Dermis blood vessel endothelial cell (primary cell): ENCODE measurements at places on chromosomes 2 and 18.

DNA sequence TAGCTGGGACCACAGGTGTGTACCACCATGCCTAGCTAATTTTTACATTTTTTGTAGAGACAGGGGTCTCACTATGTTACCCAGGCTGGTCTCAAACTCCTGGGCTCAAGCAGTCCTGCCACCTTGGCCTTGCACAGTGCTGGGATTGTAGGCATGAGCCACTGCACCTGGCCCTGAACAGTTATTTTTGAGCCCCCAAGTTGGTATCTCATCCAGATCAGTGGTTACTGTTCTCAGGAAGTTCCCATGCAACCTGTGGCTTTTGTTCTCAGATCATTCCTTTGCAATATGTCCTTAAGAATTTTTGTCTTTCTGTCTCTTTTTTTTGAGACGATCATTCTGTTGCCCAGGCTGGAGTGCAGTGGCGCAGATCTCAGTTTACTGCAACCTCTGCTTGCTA is 7.7 kb upstream of the CCDC138 start:
- DNase-seq: no peak

GRCh38 chr2:15943378-15944280 is 3.3 kb downstream of the MYCN start:
- peak; percentile 73 for DNase-seq

DNA sequence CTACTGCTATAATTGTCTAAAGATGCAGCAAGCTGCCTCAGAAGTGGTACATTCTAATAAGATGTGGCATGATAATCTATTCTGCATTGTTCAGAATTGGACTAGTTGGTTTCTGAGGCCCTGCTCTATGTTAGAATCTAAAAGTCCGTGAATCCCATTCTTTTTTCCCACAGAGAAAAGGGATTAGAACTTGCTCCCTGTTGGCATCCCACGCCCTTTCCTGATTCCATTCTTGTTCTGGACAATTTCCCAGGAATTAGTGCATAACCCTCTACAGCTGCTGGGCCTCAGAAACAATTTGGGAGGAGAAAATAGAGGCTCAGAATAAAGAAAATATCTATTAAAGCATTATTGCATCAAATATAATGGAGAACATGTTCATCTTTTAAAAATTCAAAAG is 282.7 kb downstream of the NRXN1 start:
- no peak for DNase-seq

- DNase-seq: no peak
Measured at GRCh38 chr2:234939996-234940395, 11.8 kb upstream of the SH3BP4 start.

DNA sequence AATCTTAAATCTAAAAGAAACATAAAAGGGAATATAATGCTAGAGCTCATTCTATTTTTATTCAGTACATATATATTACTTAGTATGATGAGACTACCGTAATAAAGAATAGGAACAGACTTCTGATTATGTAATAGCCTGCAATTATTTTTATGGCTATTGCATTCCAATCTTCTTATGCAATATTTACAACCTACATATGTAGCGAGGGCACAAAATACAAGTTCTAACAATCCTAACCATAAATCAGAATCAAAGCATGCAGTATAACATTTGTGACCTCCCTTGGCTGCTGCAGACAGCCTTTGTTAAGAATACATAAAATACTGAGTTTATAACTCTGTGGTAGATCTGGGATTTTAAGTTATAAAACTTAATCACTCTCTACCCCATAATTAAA is 177.6 kb downstream of the BABAM2 start:
- no peak for DNase-seq

DNA sequence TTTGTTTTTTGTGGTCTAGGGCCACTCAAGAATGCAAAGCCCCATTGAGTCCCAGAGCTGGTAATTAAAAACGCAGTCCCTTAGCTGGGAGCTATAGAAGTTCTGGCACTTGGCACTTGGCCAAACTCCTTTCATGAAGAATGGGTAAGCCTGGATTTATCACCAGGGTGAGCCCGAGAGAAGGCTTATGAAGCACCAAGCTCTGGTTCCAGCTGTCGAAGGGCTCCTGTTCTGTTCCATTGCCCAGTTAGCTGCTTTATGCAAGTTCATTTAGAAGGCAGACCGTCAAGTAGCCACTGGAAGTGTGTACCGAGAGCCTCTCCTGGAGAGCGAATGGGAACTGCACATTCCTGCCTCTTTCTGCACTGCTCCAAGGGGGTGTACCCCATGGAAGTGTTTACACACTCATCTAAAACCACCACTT is 14.2 kb downstream of the ECEL1 start:
- peak; percentile 34 for DNase-seq

DNA sequence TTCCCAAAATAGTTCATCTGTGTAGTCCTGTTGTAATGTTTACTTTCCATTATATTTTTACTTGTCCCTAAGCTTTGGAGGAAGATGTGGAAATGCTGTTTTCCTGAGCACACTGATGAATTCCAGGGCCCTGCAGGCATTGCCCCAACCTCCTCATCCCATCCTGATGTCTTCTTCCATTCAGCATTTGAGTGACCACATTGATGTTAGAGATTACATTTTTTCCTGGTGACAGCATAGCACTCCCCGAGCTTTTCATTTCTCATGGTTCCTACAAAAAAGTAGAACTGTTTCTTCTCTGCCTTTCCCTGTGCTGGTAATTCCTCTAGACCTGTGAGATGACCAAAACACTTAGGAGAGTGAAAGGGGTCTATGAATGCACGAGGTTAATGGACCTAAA is 4.8 kb downstream of the IL36A start:
- DNase-seq: no peak

GRCh38 chr2:159226059-159226461 is 60.4 kb downstream of the WDSUB1 start:
- peak; percentile 77 for DNase-seq

GRCh38 chr18:74142252-74142651 is 5.4 kb downstream of the FBXO15 start:
- DNase-seq: no peak

DNA sequence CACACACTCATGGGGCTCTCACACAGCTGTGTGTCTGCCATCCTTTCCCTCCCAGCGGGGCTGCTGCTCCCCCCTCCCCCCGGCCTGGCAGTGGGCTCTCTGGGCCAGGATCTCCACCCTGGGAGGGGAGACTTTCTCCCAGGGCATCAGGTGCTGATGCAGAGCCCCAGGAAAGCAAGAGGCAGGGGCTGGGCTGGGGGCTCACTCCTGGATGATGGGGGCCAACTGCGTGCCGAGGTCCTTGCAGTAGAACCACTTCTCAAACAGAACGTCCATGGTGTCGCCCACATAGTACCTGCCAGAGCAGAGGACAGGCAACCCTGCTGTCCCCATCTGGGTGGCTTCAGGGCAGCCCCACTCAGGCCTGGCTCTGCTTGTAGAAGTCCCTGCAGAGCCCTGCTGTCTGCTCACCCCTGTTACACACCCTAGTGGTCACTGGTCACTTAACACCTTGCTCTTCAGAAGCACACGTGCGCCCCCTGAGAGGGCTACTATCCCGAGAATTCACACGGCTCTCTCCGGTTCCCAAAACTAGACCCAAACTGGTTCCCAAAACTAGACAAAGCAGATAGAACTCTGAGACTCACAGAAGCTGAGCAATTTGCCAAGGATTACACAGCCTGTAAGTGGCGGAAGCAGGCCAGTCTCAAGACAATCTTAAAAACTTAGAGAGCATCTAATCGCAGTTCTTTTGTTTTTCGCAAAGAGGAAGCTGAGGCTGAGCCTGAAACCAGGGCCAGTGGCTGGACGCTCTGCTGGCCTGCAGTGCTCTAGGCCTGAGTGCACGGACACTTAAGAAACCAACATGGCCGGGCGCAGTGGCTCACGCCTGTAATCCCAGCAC is 6.6 kb upstream of the OXER1 start:
- peak; percentile 79 for DNase-seq

DNA sequence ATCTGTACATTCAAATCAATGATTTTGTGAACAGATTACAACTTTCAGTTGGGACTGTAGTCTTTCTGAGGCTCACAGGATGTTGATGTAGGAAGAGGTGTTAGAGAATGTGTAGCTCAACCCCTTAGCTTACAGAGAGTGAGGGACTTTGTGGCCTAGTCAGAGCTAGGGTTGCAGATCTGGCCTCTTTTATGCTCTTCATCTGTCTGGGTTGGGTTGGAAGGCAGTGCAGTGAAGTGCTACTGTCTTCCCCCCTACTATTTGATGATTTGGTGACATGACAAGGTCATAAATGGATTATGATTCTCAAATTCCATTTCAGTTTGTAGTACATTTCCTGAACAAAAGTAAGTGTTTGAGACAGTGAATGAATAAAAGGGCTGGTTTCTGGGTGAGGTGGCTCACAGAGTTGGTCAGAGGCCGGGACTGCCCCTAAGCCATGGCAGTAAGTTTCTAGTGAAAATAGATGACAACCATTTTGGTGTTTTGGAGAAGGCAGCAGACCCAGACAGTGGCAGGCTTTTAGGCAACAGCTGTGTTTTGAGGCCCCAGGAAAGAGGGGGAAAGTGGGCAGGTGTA is 21.6 kb downstream of the MAP4K4 start:
- no peak for DNase-seq
